C1 segment of cervical spinal cord (tissue), 14 donors: ENCODE measurements at places on chromosomes 7 and 10.

GRCh38 chr7:35828817-35829216 lies 28.0 kb downstream of the SEPTIN7 start:
- DNase-seq: no peak

DNA sequence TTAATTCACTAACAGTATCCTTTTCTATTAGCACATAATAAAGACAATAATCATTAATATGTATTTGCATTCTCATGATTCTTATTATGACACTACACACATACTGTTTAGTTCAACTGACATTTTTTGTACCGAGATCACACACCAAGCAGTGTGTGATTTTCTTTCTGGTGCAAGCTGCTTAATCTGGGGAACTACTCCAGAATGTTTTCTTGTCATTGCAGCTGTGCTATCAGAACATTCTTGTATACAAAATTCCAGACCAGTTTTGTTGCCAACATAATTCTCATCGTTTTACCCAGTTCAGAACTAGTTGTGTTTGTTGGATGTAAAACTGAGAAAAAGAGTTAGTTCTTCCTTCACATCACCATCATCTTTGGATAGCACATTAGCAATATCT lies 37.4 kb downstream of the VKORC1L1 start:
- DNase-seq: no peak

DNA sequence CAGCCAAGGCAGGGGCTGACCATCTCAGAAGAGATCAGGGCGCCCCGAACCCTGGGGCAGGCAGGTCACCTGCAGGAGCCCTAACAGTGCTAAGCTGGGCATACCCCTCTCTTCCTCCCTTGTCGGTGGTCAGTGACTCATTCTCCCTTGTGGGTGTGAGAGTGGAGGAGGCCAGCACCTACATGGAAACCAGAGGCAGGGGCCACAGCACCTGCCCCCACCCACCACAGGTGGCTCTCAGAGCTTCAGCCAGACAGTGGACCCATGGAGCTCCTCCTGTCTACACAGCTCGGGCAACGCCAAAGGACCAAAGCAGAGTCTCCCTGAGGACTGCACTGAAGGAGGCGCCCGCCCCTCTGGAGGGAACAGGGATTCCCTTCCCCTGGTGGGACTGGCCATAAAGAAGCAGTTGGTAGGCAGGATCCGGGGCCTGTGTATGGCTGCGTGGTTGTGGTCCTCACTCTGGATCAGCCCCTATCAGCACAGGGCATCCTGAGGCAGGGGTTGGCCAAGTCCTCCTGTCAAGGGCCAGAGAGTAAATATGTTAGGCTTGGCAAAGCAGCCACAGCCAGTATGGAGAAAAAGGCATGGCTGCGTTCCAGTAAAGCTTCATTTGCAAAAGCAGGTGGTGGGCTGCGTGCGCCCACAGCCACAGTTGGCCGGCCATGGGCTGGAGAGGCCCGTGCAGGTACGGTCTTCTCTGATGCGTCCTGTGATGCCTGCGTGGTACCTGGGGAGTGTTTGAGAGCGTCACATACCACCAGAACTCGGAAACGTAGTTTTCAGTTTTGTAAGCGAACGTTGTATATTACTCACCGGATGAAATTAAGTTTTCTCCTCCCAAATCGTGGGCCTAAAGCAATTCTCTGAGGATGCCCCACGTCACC lies 198.2 kb downstream of the EBF3 start:
- no peak for DNase-seq

- no peak for DNase-seq
Measured at GRCh38 chr7:26735976-26736600, 128.3 kb downstream of the SKAP2 start.

- DNase-seq: no peak
Measured at GRCh38 chr10:131533846-131534526, 222.5 kb upstream of the TCERG1L start.

- no peak for DNase-seq
Measured at GRCh38 chr10:124381011-124381611, 37.6 kb downstream of the OAT start.

DNA sequence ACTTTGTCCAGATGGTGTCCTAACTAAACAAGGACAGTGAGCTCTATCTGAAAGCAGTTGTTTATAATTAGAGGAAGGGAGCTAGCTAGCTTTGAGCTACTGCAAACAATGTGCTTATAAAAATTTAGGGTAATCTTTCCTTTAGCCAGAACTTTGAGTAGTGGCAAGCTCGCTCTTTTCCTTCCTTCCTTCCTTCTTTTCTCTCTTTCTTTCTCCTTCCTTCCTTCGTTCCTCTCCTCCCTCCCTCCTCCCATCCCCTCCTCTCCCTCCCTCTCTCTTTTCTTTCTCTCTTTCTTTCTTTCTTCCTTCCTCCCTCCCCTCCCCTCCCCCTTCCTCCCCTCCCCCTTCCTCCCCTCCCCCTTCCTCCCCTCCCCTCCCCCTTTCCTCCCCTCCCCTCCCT lies 520.1 kb downstream of the INHBA start:
- no peak for DNase-seq

DNA sequence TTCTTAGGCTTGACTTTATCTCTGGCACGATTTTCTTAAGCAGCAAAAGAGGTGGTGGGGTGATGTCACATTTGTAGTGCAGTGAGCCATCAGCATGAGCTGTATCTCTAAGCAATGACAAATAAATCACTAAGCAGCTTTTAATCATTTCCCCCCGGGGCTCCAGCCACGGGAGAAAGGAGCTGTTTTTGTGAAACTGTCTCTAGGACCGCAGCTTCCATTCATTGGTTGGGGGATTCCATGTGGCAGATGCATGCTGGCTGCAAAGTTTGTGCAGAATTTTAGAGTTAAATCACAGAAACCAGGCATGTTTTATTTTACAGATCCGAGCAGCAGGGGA lies 464 bp downstream of the KIAA1217 start:
- DNase-seq: no peak

DNA sequence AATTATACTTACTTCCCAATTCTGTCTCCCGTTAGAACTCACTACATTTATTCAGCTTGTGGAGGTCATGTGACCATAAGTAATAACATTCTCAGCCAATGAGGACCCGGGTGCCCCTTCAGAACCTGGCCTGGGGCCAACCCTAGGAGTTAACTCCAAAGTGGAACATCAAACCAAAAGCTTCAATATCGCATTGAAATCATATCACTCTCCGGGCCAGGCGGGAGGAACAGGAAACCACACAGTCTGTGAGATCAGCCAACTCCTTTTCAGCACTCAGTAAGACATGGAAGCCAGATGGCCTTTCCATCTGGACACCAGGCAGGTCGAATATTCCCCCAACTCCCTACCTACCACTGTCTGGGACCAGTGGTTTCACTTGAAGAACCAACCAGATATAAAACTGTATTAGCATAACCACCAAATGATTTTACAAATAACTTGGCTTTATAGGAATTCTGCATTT lies 5.5 kb downstream of the CREB3L2 start:
- DNase-seq: no peak

DNA sequence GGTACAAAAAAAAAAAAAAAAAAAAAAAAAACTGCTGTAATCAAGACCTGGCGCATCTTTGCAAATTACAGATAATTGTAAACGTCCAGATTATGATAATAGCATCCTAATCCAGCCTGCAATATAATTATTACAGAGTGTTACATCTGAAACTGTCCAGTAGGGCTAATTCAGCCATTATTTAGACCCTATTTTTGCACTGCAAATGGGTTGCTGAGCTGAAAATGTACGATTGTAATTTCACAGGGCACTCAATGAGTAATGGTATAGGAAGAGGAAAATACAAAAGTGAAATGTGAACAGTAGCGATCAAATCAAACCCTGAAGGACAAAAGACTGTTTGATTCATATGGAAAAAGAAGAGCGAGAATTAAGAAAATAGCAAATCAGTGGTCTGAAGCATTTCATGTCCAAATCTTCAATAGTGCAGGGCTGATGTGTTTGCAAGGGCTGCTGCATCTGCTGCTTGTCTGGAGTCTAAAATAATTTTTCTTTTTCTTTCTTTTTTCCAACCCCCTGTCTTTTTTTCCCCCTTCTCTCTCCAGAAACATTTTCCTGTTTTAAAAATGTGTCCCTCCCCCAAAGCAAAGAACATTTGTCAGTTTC lies 8.9 kb downstream of the DLX6 start:
- no peak for DNase-seq

GRCh38 chr7:17404006-17404405 lies 105.6 kb downstream of the AHR start:
- DNase-seq: no peak

- DNase-seq: no peak
Measured at GRCh38 chr10:58157076-58157766, 110.5 kb downstream of the IPMK start.

- no peak for DNase-seq
Measured at GRCh38 chr10:33876584-33877400, 542.3 kb upstream of the NRP1 start.

GRCh38 chr10:88165849-88166271 lies 302.4 kb downstream of the PTEN start:
- no peak for DNase-seq

GRCh38 chr10:93465806-93466675 lies 16.1 kb downstream of the MYOF start:
- no peak for DNase-seq

DNA sequence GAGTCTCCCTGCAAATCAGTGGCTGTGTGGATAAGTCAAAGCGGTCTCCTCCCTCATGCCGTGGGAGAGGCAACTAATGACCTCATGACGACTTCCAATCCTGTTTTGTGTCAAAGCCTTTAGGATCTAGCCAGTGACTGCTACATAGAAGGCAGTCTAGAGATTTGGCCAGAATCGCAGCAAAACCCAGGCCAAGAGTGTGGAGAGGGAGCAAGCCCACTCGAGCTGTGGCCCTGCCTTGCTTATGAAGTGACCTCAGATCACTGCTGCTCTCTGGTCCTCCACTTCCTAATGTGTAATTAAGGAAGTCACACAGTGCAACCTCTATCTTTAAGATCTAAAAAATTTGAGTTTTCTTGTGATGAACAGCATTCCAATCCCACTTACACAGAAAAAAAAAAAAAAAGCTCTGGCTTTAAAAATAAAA lies 296.7 kb upstream of the KLF6 start:
- no peak for DNase-seq

DNA sequence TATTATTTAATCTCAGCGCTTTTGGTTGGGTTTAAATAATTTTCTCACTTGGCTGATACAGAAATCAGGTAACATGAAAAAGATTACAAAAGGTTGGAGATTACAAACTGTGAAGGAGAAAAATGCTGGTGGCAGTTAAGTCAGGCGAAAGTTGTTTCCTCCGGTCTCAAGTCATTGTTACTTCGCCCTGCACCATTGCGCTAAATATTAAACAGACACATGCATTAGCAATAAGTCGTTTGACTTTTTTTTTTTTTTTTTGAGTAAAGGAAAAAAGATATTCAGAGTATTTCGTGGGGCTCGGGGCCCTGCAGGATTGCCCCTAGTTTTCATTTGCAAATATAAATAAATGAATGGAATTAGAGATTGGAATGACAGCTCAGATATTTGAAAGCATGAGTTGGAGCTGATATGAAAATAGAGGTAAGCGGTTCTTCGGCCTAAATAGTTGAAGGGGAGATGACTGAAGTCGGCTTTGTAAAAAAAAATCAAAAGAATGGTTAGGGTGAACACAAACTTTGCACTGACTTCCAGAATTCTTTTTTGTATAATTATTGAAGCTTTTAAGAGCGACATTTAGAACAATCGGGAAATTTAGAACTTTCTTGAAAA lies 914 bp downstream of the SDHAF3 start:
- DNase-seq: no peak

- DNase-seq: no peak
Measured at GRCh38 chr7:118369987-118370386, 145.5 kb downstream of the ANKRD7 start.

DNA sequence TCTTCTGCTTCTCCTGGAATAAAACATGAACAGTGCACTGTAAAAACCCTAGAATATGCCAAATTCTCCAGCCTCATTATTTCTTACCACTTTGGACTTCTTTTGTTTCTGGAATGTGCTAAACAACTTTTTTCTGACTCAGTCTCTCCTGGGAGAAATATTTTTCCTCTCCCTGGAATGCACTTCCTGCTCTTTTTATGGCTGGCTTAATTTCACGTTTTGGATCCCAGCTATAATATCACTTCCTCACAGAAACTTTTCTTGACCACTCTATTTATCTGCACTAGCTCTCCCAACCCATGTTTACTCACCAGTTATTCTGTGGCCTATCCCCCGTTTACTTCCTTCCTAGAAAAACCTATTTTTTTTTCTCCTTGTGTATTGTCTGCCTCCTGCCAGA lies 26.7 kb downstream of the ABCB5 start:
- DNase-seq: no peak

DNA sequence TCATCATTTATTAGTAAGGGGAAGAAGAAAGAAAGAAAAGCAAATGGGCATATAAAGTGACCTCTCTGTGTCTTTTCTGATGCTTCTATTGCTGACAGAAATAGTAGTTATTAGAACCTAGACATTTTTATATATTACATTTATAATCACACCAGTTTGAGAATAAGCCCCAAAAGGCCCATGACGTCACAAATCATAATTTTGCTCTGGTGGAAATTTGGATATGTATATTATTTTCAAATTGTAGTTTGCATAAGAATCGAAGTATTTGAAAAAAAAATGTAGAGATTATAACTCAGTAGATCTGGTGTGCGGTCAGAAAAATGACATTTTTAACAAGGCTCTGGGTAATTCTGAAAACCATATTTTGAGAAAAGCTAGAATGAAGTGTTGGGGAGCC lies 101.2 kb upstream of the STEAP1 start:
- DNase-seq: no peak

DNA sequence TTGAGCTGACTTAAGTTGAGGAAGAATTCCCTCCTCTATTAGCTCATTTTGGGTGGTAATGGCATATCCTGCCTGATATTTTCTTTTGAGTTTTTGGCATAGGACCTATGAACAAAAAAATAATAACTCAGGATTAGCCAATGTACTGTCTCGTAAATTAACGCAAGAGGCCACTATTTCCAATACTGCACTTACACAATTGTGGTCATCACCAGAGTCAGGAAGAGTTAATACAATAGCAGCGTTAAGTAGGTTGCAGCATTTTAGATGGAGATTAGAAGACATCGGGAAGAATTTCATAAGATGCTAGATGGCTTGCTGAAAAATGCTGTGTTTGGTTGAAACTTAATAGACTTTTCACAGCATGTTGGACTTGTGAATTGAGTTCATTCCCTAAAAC lies 36.4 kb downstream of the ANTXRL start:
- no peak for DNase-seq

GRCh38 chr7:135792866-135793265 lies 44.3 kb upstream of the FAM180A start:
- DNase-seq: no peak

GRCh38 chr7:20783125-20783699 lies 3.5 kb downstream of the SP8 start:
- DNase-seq: no peak
